Stimulated activated CD8-positive, alpha-beta memory T cell treated with anti-CD3 and anti-CD28 coated beads, Interleukin-2, amount 100 ng/mL, for 1 hour (primary cell): ENCODE measurements at places on chromosomes 6 and 20.

- no peak for DNase-seq
Observed at GRCh38 chr6:82589509-82590206, 226.0 kb downstream of the TPBG start.

DNA sequence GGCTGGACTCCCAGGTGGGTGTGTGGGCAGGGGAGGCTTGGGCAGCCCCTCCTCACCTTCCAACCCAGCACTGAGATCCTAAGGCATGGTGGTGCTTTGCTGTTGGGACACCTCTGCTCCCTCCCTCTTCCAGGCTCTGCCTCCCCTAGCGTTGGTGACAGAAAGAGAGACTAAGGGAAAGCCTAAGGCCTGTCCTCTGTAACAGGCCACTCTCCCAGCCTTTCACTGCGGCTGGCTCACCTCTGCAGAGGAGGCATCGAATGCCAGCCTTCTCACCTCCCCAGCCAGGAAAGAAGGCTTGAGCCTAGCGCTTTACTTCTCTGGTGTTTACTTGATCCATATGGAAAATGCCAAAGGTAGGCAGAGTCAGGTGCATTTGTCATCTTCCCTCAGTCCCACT, 3.5 kb upstream of the CDH26 start:
- no peak for DNase-seq

GRCh38 chr6:137829641-137830083, 37.4 kb upstream of the TNFAIP3 start:
- no peak for DNase-seq

- no peak for DNase-seq
Observed at GRCh38 chr20:22523128-22523498, 61.3 kb downstream of the FOXA2 start.

DNA sequence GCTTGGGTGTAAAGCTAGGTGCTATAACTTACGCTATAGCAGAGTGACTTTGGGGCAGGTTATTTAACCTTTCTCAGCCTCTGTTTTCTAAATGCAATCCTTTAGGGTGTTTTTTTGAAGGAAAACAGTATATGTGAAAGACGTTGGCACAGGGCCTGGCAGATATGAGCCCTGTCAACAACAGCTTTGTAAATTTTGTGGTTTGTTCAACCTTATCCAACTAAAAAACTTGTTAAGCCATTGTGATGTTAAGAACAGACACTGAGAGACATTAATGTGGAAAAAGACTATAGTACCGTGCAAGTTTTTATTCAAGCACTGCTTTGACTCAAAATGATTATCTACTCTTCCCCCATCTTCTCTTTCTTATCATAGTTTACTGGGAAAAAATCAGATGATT, 8.2 kb downstream of the HECA start:
- DNase-seq = no peak

GRCh38 chr6:128078276-128078675, 177.4 kb upstream of the THEMIS start:
- no peak for DNase-seq

- no peak for DNase-seq
Observed at GRCh38 chr6:77371748-77372147, 91.5 kb downstream of the HTR1B start.

DNA sequence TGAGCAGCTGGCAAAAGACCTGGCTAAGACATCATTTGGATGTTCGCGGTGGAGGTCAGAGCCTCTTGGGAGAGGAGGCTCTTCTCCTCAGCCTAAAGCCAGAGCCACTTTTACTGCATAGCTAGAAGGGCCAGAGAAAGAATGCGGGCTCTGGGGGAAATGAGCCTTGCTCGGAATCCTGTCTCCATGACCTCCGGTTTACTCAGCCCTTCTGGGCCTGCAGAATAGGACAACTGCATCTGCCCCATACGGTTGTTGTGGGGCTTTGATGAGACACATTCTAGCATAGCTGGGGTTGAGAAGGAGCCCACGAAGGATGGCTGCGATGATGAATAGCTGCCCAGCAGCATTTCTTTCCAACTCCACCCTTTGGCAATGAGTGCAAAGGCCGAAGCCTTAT, 115.0 kb upstream of the SLC22A23 start:
- DNase-seq = no peak

GRCh38 chr6:56699066-56699654, 56.5 kb upstream of the DST start:
- DNase-seq = no peak

GRCh38 chr6:170470734-170471133, 82.4 kb downstream of the PSMB1 start:
- no peak for DNase-seq

- DNase-seq = no peak
Observed at GRCh38 chr6:34152806-34153520, 7.1 kb upstream of the GRM4 start.

DNA sequence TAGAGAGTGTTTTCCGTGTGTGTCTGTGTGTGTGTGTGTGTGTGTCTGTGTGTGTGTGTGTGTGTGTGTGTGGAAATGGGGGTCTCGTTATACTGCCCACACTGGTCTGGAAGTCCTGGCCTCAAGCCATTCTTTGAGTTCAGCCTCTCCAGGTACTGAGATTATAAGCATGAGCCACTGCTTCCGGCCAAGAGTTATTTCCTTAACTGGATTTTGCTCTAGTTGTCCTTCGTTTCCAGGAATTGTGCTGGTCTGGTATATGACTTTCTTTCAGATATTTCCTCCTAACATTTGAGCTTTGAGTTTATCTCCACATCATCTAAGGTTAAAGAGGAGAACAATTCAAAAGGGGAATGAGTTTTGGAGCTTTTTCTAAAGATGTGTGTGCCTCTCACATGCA, 124.8 kb downstream of the SH3BGRL2 start:
- DNase-seq = no peak

- no peak for DNase-seq
Observed at GRCh38 chr20:63363013-63363957, 2.1 kb upstream of the CHRNA4 start.

DNA sequence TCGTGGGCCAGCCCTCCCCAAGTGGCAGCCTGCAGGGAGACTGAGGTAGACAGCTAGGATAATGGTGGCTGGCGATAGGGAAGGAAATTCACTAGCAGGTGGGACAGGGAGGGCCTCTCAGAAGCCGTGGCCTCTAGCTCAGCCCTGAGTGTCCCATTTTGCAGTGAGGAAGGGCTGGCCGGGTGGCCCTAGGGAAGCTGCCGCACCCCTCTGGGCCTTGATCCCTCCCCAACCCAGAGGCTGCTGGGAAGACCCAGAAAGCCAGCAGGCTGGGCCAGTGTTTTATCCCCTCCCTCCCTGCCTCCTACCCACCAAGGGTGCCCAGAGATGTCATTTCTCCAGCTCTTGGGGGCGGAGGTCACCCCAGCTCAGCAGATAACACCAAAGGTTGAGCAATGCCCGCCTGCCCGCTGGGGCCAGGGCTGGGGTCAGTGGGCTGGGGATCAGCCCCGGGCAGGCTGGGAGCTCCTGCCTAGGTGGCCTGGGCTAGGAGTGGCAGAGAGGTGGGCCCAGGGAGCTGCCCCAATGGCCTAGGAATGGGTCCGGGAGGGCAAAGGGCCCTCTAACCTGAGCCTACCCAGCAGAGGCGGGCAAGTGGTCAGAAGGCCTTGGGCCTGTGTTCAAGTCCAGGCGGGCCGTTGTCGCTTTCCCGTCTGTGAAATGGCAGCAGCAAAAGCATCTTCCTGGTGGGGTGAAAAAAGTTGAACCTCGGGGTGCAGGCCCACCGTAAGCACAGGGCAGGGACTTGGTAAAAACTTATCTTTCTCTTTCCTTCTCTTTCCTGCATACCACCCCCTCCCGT, 1.6 kb upstream of the CEBPB start:
- no peak for DNase-seq

DNA sequence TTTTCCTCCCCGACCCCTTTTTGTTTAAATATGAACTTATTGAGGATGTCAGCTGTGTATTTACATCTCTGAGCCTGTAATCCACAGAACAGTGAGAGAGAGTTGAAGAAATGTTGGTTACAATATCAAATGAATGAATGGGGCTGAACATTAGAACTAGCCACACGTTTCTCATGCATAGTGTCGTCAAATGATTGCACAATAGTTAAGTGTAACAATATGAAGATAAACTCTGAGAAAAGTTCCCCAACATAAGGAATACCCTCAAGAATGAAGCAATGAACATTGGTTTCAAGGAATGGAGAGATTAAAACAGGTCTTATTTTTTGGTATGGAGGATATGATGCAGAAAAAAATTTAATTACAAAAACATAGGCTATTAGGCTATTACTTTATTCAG, 100.5 kb upstream of the DTNBP1 start:
- no peak for DNase-seq

- DNase-seq = no peak
Observed at GRCh38 chr6:9346923-9347322, 911.6 kb upstream of the SLC35B3 start.

- DNase-seq = no peak
Observed at GRCh38 chr6:2947445-2947844, 23.9 kb downstream of the SERPINB6 start.

DNA sequence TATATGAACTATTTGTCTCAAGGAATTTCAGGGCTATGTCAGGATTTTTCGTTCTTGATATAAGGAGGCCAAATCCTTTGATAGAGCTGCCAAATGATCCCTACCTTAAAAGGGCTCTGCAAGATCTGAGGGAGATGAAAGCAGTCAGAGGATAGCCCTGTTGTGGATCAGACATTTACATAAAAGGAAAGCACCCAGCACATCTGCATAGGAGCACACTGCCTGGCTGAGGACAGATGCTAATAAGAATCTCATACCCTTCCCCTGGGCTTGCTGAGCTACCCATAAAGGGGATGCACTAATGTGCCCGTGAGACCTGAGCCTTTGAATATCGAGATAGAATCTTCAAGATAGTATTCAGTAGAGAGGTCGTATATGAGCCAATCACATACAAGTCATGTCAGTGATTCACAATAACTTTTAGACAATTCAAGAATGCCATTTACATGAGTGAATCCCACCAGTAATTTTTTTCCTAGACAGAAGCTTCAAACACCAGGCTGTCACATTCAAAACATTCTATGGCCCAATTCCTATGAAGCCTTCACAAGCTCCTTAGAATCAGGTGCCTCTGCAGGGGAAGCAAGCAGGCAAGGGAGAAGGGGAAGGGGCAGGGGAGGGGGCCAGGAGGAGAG, 71.1 kb downstream of the STMND1 start:
- no peak for DNase-seq

- no peak for DNase-seq
Observed at GRCh38 chr20:37375227-37375626, 29.3 kb downstream of the SRC start.

DNA sequence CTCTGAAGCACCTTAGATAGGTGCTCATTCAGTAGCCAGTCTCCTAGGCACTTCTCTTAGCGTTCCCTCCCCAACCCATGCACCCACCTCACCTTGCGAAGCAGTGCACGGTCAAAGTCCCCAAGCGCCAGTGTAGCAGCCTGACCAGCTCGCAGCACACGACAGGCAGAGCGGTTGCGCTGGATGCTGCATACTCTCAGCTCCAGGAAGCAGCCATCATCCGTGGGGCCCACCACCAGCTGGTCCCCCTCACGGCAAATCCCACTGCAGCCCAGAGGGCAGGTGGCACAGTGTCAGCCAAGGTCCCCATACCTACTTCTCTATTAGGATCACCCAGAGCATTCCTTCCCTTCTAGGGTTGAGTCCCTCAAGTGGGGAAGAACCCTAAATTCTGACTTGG, 6.5 kb downstream of the GTPBP2 start:
- DNase-seq = no peak

- no peak for DNase-seq
Observed at GRCh38 chr6:75748003-75748742, 866 bp upstream of the MYO6 start.

- DNase-seq = no peak
Observed at GRCh38 chr20:23641936-23642751, 4.4 kb upstream of the CST3 start.

GRCh38 chr20:20614391-20614790, 98.1 kb downstream of the RALGAPA2 start:
- DNase-seq = no peak

GRCh38 chr20:53739799-53740785, 146.5 kb upstream of the ZNF217 start:
- no peak for DNase-seq

- no peak for DNase-seq
Observed at GRCh38 chr20:37590938-37591490, 63.3 kb upstream of the BLCAP start.

GRCh38 chr6:144786825-144787224, 501.7 kb downstream of the UTRN start:
- no peak for DNase-seq

- no peak for DNase-seq
Observed at GRCh38 chr20:45840700-45841198, 7.2 kb downstream of the SNX21 start.

DNA sequence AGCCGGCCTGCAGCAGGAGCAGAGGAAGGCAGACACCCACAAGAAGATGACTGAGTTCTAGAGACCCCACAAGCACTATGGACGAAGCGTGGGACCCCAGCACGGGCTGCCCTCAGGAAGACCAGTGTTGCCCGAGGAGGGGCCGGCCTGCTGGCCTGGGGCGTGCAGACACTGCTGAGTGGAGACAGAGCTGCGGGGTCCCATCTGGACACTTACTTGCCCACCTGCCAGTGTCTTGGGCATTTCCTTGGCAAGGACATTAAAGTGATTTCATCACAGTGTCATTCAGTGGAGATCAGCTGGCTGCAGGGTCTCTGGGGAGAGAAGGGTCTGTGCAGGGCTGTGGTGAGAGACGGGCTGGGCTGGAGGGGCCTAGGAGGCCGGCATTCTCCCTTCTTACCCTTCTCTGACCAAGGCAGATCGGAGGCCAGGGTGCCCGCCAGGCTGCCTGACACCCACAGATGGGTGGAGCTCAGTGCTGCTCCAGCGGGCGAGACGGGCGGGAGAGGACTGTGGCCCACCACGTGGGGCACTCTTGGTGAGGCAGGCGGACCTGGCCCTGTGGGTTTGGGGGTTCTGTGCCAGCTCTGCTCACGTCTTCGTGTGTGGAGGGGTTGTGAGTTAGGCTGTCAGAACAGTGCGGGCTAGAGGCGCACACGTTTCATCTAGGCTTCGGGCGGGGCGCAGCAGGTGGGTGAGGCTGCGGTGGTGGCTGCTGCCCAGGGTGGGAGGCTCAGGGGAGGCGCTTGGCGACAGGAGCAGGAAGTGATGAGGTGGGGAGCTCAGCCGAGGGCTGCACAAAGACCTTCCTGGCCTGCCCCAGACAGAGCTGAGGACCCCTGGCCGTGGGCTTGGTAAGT, at the start of gene LIME1:
Gene LIME1, plus strand, starts transcription at position 806 of the 860 bp plus-strand sequence. CDS start 886 bp downstream, outside the sequence.
- peak; percentile 39 for DNase-seq

GRCh38 chr6:132484680-132485018, 28.3 kb downstream of the STX7 start:
- DNase-seq = no peak

- no peak for DNase-seq
Observed at GRCh38 chr6:43702534-43703440, 15.2 kb upstream of the MRPS18A start.

DNA sequence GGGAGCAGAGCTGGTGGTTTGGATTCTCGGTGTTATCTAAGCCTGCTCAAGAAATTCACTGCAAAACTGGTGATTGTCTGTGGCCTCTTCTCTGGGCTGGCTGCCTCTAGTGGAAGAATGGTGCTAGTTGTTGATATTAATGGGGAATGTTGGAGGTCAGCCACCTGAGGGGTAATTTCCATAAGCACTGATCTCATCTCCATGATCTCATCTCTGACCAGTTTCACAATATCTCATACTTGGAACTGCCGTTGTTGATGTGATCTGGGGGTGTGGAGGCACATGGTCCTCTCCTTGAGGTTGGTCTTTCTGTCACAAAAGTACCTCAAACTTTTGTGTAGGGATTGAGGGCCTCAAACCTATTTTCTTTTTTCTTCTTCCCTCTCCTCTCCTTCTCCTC, 102.6 kb downstream of the CD109 start:
- DNase-seq = no peak
